ENCODE measurements at places on chromosomes 11 and 22.

- peak; percentile 75 for DNase-seq
These were observed 492.6 kb downstream of the MIAT start for GRCh38 chr22:27149921-27150543.

GRCh38 chr11:38814670-38815069, 2216.6 kb upstream of the RAG2 start:
- DNase-seq = no peak

DNA sequence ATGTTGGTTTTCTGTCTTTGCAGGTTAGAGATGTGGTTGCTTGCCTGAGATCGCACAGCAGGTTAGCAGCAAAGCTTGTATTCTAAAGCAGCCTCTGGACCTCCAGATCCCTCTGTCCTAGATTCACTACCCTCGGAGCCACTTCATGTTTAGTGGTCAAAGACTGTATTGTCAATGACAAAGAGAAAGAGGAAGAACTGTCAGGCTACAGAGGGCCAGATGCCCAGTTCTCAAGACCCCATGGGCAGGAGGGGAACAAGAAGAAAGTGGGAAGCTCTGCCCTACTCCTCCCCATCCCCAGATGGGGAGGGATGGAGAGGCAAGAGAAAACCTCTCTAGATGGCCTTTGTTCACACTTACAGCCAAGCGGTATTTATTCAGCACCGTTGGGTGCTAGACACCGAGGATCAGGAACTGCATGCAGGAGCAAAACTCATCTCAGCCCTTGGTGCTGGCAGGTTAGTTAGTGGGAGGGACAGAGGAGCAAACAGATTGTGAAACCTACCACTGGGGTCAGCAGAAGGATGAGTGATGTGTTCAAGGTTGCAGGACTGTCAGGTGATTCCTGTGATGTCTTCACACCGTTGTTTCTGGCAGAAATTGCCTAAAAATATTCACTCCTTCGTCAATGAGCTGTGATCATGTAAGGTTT, 38.3 kb upstream of the PTPRJ start:
- no peak for DNase-seq

GRCh38 chr11:20259506-20259905, 99.2 kb upstream of the DBX1 start:
- no peak for DNase-seq

GRCh38 chr11:64558065-64558745, 32.8 kb upstream of the SLC22A12 start:
- peak; percentile 73 for DNase-seq

DNA sequence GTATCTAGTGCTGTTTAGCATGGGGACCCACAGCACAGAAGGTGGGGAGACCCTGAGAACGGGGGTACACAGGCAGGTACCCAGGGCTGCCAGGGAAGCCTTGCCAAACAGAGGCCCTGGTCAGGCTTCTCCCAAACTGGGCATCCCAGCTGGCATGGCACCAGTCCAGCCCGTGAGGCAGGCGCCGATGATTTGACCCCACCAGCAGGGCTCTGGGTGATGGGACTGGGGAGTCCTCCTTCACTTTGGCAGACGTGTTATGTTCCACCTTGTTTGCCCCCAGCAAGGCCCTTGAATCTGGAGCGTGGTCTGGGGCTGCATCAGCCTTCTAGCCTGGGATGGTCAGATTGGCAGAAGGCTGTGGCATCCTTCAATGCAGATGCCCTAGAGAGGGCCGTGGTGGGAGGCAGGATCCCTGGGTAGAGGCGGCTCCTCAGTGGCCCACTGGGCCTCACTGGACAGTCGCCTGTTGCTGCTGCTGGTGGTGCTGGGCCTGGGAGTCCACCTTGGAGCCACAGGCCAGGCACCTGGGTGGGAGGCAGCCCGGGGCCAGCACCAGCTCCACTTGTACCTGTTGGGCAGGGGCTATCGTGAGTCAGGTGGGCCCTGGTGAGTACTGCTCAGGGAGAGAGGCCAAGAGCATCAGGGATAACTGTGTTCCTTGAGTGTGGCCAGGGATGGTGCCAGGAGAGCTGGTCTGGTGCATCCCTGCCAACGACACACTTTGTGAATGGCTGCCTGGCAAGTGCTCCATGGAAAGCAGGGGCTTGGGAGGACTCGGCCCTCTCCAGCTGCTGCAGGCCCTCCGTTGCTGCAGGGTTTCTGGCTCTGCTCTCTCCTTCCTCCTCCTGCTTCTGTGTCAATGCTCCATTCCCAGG, 3.3 kb downstream of the ADORA2A start:
- no peak for DNase-seq

DNA sequence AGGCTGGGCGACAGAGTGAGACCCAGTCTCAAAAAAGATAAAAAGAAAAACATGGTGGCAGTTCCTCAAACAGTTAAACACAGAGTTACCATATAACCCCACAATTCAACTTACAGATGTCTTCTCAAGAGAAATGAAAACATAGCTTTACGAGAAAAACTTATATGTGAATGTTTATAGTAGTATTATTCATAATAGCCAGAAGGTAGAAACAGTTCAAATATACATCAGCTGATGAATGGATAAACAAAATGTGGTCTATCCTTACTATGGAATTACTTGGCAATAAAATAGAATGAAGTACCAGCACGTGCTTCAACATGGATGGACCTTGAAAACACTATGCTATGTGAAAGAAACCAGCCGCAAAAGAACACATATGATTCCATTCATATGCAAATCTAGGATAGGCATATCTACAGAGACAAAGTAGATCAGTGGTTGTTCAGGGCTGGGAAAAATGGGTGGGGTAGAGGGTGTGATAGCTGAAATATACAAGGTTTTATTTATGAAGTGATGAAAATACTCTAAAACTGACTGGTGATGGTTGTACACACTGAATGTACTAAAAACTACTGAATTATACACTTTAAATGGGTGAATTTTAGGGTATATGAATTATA, 12.4 kb downstream of the NF2 start:
- DNase-seq = no peak

DNA sequence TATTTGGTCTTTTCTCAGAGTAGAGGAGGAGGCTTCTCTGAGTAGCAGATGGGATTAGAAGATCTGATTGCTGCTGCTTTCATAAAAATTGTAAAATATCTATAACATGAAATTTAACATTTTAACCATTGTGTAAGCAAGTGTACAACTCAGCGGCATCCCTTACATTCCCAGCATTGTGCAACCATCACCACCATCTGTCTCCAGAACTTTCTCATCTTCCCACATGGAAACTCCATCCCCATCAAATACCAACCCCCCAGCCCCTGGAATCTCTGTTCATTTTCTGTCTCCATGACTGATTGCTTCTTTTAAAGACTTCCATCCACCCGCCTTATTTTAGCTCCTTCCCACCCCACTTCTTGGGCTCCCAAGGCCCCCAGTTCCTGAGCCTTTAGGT, 32.3 kb downstream of the MRGPRD start:
- DNase-seq = no peak

DNA sequence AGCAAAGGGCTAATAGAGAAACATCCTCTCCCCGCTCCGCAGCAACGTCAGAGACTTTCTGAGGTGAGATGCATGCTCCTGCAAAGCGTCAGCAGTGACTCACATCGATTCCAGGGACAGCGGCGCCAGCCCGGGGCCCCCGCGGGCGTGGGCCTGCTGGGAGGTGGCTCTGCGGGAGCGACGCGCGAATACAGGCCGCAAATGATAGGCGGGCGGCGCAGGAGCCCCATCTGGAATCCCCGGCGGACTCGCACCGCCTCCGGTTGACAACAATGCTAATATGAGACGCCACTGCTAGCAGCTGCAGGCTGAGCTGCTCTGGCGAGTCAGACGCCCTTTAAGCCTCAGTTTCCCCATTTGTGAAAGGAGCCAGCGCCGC, 557 bp downstream of the RANGAP1 start:
- peak; percentile 98 for DNase-seq

DNA sequence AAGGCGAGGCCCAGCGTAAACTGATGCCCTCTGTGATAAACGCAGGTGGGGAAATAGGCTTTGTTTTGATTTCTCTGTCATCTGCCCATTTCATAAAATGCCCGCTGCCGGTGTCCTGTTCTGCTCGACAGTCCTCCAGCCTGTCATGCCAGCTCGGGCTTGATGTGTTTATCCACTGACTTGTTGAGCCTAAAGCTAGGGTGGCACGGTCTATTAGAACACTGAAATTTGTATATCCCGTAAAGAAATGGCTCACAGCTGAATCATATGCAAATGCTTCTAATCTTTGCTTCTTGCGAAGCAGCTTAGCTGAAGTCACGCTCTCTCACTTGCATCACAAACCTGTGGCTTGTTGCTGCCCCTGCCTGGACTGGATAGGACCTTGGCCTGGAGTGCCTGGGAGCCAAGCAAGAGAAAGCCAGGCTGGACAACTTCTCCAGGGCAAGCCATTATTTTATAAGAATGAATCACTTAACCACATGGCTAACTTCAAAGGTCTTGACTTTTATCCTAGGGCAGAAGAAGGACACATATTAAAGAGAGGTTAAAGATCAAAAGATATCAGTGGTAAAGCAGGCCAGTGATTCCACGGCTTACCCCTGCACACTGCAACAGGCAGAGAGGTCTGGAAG, 33.1 kb downstream of the EHF start:
- DNase-seq = peak; percentile 96

GRCh38 chr11:2740275-2740940, 40.6 kb upstream of the KCNQ1OT1 start:
- no peak for DNase-seq

- peak; percentile 93 for DNase-seq
These were observed 48.1 kb upstream of the EIF3D start for GRCh38 chr22:36577019-36577418.

DNA sequence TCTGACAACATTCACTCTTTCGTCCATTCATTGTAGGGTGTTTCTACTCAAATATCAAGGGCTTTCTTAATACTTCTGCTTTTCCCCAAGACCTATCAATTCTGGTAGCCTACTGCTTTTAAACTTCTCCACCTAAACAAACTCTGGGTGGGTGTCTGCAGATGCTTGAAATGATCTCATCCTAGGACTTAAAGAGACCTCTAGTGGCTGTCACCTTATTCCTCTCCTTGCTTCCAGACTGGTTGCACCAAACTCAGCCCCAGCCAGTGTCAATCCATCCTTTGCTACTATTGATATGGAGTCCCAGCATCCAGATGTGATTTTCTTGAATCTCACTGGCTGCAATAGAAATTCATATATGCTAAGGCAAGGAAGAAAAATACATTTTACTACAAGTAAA, 274.7 kb downstream of the NXPE2 start:
- no peak for DNase-seq

- DNase-seq = no peak
These were observed 6.5 kb upstream of the IL18BP start for GRCh38 chr11:71992136-71992730.

DNA sequence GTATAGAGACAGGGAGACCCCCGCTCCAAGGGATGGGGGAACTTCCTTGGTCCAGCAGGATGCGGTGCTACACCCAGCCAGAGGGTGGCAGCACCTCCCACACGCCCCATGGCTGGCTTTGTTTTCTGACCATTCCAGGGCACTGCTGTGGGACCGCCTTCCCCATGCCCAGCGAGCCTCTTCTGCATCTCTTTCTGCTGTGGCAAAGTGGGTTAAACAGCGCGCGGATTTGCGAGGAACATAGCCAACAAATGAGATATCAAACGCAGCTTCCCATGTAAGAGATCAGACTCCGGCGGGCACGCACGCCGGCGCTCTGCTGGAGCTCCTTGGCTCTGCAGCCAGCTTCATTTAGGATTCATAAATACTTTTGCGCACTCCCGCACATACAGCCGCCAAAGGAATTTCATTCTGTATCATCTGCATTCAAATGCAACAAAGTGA, 485.8 kb upstream of the CADM1 start:
- no peak for DNase-seq

DNA sequence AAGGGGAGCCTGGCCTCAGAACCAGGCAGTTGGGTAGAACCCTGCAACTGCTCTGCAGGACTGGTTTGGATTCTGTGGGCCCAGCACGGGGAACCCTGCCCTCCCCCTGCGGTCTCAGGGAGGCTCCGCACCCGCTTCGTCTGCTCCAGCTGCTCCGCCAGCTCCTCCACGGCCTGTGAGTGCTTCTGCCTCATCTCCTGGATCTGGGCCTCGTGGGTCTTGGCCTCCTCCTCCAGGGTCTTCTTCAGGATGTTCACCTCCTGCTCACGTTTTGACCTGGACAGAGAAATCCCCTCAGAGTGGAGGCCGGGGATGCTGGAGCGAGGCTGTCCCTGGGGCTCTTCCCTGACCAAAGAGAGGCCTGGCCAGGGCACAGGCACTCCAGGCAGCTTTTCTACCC, 41.9 kb downstream of the APOL1 start:
- DNase-seq = no peak

- no peak for DNase-seq
These were observed 147.4 kb upstream of the SNX19 start for GRCh38 chr11:131063638-131064037.

- DNase-seq = peak; percentile 54
These were observed 19.1 kb downstream of the IRAG1 start for GRCh38 chr11:10674440-10674855.

GRCh38 chr22:19593991-19594569, 69.9 kb upstream of the CLDN5 start:
- no peak for DNase-seq

DNA sequence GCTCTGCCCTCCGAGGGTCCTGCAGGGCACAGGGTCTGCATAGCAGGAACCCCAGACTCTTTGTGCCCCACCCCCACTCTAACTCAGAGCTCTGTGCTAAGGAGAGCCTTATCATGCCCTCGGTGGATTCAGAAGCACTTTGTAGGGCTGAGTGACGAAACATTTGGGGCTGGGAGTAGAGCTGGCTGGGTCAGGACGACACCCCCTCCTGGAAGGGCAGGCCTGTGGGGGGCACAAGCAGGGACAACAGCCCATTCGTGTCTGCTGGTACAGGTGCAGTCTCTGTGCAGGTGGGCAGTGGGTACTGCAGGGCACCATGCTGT, 8.9 kb downstream of the APOBEC3A start:
- no peak for DNase-seq

Measured in GM23248 (cell line).